ENCODE measurements at places on chromosomes 12 and 14.

- peak; percentile 86 for DNase-seq
These were observed 95.1 kb downstream of the CAND1 start for GRCh38 chr12:67364228-67364627.

GRCh38 chr12:105492591-105493545, 162.4 kb downstream of the C12orf75 start:
- no peak for DNase-seq

- no peak for DNase-seq
These were observed 10.1 kb downstream of the KDM2B start for GRCh38 chr12:121570467-121571283.

- no peak for DNase-seq
These were observed 5.0 kb downstream of the CMKLR1 start for GRCh38 chr12:108333898-108334699.

- DNase-seq = no peak
These were observed 23.1 kb downstream of the FBRSL1 start for GRCh38 chr12:132513070-132513398.

DNA sequence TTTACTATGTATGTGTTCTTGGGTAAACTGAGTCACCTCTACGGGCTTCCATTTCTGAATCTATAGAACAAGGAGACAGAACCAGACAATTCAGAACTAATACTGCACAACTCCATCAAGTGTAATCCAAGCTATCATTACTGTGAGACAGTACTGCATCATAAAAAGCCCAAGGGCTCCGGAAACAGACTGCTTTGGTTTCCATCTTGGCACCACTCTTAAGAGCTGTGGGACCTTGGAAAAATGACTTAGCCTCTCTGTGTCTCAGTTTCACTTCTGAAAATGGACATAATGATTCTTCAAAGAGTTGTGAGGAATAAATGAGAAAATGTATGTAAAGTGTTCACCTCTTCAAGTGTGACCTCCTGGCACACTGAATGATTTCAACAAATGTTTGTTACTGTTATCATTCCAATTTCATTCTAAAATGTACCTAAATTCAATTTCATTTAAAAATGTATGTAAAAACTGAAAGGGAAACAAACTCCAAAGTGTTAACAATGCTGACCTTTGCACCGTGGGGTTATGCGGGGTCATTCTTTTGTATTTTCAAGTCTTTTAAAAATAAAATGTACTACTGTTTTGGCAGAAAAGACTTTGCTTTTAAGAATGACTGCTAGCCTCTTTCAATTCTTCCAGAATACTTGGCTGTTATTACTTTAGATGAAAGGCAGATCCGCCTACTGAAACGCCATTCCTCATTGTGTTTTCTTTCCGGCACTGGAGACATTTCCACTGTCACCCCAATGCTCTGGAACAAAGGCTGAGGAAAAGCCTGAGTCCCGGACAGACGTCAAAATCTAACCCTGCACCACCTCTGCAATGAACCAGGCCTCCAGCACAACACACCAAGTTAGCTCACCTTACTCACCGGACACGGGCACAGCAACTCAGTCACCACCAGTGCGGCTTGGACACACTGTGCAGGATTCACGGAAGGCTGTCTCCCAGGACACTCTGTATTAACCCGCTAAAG, 62.8 kb downstream of the TMCC3 start:
- no peak for DNase-seq

All from SJSA1 (cell line).